ENCODE measurements at places on chromosomes 3 and 15.

- no peak for DNase-seq
Observed at GRCh38 chr15:77796046-77796729, 163.5 kb upstream of the LINGO1 start.

- DNase-seq: no peak
Observed at GRCh38 chr15:38225381-38225780, 27.3 kb upstream of the SPRED1 start.

GRCh38 chr15:34818526-34818925 is 23.2 kb upstream of the ACTC1 start:
- DNase-seq: no peak

GRCh38 chr3:29176501-29176900 is 104.4 kb upstream of the RBMS3 start:
- no peak for DNase-seq

DNA sequence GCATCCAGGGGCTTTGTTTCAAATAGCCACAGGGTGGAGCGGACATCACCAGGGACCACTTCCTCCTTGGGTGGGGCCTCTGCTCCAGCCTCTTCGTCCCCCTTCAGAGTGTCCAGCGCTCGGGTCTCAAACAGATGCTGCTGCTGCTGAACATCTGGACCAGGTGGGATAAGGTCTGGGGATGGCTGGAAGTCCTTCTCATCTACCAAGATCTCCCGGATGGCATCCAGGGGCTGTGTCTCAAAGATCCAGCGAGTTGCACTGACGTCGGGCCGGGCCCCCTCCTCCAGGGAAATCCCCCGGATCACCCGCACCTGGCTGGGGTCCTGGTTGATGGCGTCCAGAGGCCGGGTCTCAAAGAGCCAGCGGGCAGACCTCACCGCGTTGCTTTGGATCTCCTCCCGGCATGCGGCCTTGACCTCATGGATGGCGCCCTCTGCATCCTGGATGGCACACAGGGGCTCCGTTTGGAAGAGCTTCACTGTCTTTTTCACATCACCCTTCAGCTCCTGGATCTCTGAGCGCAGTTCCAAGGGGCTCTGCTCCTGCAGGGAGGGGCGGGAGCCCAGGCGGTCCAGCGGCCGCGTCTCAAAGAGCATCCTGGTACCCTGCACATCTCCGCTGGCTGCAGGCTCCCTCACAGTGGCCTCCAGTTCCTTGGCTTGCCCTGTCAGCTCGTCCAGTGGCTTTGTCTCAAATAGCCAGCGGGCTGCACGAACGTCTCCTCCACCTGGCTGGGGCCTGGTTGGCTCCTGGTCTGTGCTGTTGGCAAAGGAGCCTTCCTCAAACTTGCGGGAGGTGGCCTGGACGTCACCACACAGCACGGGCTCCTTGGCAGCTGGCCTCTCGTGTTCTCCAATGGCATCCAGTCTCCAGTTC is 3.9 kb downstream of the XIRP1 start:
- DNase-seq: no peak

- no peak for DNase-seq
Observed at GRCh38 chr3:183579967-183580900, 24.7 kb upstream of the KLHL6 start.

DNA sequence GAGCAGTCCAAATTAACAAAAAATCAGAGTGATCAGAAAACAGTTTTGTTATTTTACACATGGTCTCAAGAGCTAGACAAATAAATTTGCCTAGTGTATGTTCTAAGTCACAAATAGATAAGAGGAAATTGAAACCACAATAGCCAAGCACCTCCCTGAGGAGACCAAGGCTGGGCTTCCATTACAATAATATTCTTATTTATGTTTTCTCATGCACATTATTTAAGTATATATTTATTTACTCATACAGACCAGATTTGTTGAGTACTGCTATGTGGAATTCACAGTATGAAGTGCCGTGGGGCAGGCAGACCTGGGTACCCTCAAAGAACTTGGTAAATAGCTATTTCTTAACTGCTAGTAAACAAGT is 242.3 kb upstream of the ICE2 start:
- DNase-seq: no peak

DNA sequence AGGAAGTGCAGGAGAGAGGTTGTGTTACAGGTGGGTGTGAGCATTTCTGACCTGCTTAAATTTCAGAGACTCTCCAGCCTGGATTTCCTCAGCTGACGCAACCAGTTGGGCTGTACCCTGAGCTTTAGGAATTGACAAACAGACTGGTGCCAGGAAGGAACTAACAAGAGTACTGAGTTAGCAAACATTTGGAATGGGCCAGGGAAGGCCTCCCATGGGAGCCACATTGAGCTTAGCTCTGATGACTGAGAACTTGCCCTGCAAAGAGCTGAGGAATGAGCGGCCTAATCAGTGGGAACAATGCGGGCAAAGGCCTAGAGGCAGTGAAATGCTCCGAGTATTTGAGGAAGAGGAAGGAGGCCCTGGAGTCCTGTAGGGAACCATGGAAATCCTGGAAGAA is 254.2 kb downstream of the FEZF2 start:
- no peak for DNase-seq

- no peak for DNase-seq
Observed at GRCh38 chr3:100169201-100169920, 55.1 kb upstream of the FILIP1L start.

GRCh38 chr3:124657138-124657537 is 73.1 kb upstream of the UMPS start:
- DNase-seq: no peak

DNA sequence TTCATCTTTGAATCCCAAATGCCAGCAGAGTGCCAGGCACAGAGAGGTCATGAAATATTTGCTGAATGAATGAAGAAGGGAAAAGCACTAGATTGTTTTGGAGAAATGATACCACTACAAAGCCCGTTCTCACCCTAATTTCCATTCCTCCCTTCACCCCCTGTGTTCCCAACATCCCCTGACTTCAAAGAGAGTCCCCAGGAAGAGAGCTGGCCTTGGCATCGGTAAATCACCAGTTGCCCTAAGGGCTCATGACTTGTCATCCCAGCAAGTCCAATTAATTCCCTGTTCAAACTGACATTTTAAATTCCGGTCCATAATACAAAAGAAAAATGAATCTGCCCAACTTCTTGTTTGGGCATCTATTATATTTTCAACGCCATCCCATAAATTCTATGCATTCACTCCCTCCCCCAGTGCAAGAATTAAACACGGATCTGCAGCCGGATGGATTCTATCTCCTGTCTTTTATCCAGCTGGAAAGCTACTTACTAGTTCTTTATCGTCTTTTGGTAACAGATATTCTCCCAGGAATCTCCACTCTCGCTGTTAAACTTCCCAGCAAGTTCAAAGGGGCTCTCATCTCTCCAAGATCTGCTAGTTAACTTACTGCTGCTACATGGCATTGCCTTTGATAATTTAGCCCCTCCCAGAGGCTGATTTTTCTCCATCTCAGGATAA is 63.9 kb upstream of the TSC22D2 start:
- DNase-seq: no peak

GRCh38 chr3:175192536-175192935 is 333.4 kb downstream of the NAALADL2 start:
- no peak for DNase-seq

DNA sequence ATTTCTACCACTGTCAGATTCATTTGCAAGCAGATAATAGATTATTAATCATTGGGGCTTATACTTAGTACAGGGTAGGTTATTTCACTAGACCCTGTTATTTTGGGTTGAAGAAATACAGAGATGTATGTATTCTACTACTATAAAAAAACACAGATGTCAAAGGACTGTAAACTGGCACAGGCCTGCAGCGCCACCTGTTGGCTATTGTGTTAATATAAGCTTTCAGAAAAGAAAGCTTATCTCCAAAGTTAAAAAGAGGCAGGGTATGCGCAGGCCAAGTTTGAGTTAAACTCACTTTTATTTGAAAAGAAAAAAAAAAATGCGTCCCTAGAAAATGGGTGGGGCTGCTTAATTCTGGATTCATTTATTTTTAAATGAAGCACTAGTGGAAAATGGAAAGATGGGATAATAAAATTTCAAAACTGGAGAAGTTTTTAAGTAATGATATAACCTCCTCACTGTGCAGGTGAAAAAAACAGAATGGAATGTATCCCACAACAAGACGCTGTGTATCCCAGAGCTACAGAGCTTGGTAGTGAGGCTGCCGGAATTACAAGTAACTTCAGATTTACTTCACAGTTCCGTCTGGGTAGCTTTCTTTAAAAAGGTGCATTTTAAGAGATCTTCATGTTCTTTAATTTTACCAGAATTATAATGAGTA is 407.2 kb upstream of the TGFBR2 start:
- DNase-seq: peak; percentile 81

GRCh38 chr3:11655196-11655928 is 11.6 kb upstream of the VGLL4 start:
- no peak for DNase-seq

- DNase-seq: no peak
Observed at GRCh38 chr3:107740992-107741896, 218.5 kb downstream of the BBX start.

DNA sequence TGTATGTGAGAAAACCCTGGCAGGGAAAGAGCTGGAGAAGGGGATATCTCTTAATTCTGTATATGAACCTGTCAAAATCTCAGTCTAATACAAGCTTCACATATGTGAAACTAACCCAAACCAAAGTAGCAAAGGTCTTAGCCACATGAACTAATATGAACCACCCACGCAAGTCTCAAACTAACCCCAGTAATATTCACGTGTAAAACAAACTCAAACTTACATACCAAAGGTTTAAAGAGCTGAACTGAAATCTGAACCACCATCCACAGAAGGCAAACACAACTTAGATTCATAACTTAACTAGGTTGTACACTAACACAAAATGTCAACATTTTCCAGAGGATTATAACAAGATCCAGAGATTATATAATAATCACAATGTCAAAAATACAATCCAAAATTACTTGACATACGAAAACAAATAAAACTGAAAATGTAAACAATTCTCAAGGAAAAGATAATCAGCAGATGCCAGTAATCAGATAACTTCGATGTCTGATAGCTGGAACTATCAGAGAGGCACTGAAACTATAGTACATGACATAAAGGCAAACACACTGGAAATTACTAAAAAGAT is 64.1 kb downstream of the VPS13C start:
- DNase-seq: no peak

DNA sequence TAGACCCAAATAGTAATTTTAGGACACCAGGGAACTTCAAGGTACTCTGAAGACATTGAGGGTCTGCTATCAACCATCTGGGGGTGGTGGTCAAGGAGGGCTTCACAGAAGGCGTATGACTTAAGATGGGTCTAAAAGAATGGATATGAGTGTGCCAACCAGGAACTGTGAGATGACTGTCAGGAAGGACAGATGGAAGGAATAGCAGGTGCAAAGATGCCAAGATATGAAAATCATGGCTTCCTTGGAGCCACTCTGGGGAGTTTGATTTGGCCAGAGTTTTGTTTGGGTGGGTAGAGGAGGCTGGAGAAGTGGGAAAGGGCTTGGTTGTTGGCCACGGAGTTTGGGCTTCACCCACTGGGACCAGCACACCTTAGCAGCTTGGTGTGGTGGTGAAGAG is 21.2 kb downstream of the CDCP1 start:
- no peak for DNase-seq

GRCh38 chr3:129536804-129537203 is 6.2 kb upstream of the H1-8 start:
- DNase-seq: no peak

DNA sequence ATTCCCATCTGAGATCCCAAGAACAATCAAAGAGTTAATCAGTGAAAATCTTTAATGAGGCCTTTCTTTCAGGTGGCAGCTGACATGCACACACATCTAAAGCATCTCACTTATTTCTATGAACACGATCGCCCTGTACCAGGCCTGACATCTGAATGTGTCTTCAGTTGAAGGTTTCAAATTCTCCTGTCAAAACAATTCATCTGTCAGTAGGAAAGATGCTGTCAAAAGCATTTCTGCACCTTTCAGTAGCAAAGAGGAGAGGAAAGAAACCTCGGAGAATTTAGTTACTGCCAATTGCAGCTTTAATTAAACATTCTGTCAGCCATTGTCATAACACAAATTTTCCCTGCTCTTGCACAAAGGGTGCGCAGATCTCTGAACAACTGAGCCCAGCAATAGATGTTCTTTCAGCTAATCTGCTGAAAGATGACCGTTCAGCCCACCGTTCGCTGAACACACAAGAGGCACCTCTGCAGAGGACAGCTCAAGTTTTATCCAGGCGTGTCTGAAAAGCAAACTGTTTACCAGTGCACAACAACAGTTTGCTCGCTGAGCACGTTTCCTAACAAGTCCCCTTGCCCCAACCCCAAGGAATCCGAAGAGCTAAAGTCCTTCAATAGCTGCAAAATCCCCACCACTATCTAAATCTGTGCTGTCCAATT is 34.1 kb downstream of the LRIG1 start:
- DNase-seq: no peak

DNA sequence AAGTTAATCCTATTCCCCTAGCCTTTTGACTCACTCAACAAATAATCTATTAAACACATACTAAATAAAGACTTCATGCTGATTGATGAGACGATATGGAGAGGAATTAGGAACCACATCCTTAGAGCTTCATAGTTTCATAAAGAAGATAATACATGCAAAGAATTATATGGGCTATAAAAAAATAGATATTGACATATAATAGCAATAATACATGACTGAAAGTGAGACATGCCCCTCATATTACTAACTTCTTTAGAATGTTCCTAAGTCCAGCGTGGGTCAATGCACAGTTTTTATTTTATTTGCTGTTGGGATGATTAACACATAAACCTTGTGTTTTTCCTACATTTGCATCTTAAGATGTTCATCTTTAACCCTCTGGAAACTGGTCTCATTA is 32.2 kb downstream of the SUCNR1 start:
- DNase-seq: no peak

- DNase-seq: peak; percentile 87
Observed at GRCh38 chr3:126208606-126209256, 28.3 kb upstream of the ALDH1L1 start.

- no peak for DNase-seq
Observed at GRCh38 chr15:58167095-58167691, 29.0 kb downstream of the AQP9 start.
